Right renal cortex interstitium (tissue), 3 donors: ENCODE measurements at places on chromosomes 1 and 21.

DNA sequence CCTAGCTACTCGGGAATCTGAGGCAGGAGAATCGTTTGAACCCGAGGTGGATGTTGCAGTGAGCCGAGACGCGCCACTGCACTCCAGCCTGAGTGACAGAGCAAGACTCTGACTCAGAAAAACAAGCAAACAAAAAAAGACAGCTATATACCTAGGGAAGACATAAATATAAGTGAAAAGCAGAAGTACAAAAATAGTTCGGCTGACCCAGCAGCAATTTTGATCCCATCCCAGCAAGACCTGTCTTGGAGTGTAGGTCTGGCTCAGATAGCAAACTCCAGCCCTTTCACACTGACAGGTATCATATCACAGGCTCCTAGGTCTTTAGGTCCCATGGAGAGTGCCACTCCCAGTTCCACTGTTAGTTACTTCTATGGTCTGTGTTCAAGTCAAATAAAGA, 14.6 kb downstream of the MTX1 start:
- DNase-seq: no peak

- DNase-seq: no peak
Measured at GRCh38 chr1:53477651-53478501, 18.7 kb downstream of the DMRTB1 start.

- no peak for DNase-seq
Measured at GRCh38 chr1:107871259-107871658, 93.7 kb downstream of the VAV3 start.

GRCh38 chr1:87179076-87179810, 149.4 kb upstream of the LMO4 start:
- DNase-seq: no peak

GRCh38 chr1:38476850-38477178, 382.8 kb downstream of the RRAGC start:
- DNase-seq: no peak

DNA sequence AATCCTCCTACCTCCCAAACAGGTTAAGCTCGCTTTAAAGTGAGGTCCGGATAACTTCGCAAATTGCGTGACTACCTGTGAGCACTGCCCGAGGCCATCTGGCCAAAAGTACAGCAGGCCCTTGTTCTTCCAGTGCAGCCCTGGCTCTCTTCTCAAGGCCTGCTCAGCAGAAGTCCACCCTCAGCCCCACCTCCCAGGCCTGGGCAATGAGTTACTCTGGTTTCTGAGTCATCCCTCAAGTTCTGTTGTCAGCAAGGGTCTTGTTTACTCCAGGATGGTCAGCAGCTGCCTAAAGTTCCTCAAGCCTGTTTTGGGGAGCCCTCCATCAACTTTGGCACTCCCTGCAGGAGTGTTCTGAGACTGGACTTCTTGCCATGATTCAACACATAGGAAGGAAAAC, 101.7 kb downstream of the BCAR3 start:
- DNase-seq: no peak

GRCh38 chr1:24526940-24527542, 24.4 kb downstream of the RCAN3 start:
- no peak for DNase-seq

GRCh38 chr1:3831689-3832088, 25.3 kb downstream of the CEP104 start:
- no peak for DNase-seq

DNA sequence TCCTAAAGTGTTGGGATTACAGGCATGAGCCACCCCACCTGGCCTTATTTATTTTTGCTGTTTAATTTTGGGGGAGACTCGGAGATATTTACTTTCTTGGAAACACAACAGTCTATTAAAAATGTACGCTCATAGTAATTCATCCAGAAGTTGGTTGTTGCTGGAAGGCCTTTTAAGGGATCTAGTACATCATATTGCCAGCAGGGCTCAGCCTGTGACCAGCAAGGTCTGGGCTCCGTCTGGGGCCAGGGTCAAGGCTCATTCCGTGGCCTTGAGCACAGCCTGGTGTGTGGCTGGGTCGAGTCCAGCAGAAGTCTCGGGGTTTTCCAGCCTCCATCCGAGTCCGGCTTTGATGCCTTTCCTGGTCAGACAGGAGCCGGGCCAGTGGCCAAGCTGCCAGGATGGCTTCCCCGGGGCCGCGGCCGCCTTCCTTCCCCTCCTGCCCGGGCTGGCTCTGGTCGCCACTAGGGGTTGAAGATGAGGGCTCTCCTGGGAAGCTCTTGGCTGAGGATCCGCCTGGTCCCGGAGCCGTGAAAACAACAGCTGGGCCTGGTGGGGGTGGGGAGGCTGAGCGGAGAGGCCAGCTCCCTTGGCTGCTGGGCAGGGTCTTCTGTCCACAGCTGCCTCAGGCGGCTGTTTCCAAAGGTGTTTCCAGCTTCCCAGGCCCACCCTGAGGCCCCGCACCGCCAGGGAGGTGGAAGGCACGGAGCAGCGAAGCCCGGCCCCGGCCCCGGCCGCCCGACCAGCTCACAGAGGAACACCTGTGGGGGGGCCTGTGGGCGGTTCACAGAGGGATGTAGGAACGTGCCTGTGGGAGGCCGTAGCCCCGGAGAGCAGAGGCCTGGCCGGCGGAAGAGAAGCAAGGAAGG, 5.1 kb upstream of the VWA1 start:
- DNase-seq: no peak

DNA sequence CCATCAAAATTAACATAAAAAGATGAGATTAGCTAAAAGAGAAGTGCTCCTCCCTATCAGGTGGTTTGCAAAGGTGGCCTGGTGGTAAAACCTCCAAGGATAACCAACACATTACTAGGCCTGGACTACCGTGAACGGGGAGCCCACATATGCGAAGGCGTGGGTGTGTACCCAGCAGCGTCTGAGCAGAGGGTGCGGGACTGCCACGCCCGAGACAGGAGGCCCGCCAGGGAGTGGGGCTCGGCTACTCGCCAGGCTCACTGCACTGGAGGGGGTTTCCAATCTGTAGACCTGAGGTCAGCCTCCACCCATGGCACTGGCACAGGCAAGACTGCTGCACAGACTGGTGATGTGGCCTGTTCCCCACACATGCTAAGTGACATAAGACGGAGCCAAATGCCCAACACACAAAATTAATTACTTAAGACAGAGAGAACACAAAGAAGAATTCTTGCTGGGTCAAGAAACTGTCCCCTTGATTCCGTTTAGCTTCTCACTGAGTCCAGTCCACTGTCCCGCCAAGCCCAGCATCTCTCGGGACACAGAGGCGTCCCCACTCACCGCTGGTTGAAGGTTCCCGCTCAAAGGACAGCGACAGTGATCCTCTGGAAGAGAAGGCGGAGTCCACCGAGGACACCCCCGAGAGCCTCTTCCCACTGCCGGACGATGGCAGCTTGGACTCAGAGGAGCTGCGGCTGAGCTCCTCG, 23.4 kb downstream of the RIPK4 start:
- DNase-seq: no peak

- DNase-seq: no peak
Measured at GRCh38 chr21:42367367-42368165, 1.2 kb upstream of the TFF1 start.

GRCh38 chr1:211634931-211635330, 40.5 kb downstream of the NEK2 start:
- no peak for DNase-seq

DNA sequence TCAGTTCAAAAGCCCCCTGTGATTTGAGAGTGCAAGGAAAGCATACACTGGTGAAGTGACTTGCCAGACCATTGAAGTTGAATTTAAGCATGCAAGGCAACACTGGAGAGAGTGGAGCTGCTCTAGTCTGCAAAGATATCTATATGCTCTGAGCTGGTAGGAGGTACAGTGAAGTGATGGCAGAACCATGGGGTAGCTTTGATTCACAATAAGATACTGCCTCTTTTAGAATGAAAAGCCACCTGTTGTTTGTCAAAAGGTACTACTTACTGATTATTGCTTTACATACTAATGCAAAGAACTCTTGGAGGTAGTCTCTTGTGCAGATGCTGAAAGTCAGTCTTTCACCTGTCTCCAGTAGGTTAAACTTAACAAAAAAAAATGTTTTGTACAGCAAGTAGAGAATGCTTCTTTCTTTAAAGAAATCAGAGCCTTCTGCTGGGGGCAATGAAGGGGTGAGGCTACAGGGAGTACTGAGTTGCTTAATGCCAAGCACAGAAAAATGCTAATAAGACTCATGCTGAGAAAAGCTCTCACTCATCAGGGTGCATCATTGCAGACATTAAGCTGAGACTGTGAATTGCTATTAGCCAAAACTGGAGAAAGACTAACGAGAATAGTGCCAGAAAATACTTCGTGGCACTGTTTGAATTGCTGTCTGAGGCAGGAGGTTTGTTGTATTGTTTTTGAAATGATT, 1150.5 kb upstream of the TMPRSS15 start:
- no peak for DNase-seq

DNA sequence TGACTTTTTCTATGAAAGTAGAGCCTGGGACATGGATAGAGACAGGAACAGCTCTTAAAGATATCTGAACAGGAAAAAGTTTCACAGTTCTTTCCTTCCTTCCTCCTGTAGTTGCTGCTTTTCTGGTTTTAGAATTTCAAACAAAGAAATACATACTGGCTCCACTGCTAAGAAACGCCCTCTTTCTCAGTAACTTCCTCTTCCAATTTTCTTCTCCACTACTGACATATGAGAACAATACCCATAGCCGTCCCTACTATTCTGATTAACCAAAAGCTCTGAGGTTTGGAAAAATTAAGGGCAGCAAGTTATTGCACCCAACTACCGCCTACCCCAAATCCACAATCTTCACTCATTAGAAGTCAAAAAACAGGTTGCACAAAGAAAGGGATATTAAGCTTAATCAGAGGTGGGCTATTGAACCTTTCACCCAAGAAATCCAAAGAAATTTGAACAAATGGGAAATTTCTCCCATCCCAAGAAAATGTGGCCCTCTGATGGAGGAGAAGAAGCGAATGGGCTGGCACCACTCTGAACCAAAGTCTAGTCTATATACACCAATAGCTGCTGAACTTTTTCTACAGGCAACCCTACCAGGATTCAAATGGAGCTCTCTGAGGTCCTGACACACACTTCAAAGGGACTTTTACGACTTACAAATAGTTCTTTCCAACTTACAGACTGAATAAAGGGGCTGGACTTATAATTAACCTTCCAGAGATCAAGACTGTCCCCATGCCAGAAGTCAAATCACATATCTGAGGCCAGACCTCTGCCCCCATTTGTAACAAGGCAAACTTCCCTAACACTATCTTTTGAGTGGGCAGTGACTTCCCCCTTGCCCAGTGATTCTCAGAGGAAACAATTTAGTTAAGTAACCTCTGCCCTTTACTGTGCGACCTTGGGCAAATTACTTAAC, 1.7 kb downstream of the WASF2 start:
- DNase-seq: no peak

- DNase-seq: no peak
Measured at GRCh38 chr1:181083842-181084605, 4.5 kb upstream of the IER5 start.

DNA sequence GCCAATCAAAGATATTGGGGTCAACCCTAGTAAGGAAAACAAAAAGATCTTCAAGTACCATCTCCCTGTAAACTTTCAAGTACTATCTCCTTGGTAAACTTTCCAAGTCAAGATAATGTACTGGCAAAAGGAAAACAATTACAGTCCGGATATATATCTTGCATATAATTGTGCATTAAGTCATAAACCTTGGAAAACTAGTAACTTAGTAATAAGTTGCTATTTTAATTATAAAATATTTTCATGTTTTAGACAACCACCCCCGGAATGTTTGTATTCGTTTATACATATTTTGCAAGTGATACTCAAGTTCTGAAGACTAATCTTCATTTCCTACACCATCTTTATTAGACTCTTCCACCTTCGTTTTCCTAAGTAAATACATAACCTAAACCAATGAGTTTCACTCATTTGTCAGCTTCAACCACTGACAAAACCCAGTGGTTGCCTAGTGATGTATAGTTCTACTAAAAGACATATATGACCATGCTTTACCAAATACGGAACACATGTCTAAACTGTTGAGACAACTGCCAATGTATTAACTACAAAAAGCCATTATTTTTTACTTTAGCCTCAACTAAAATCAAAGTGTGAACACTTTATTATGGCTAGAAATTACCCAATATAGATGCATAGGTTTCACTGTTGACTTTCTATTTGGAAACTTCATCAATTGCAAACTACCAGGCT, 1.7 kb downstream of the AKT3 start:
- DNase-seq: no peak

GRCh38 chr1:153494976-153495535, 34.6 kb upstream of the S100A7 start:
- no peak for DNase-seq

- DNase-seq: no peak
Measured at GRCh38 chr1:246178717-246179311, 328.3 kb downstream of the SMYD3 start.

- no peak for DNase-seq
Measured at GRCh38 chr1:14392859-14393365, 205.6 kb upstream of the KAZN start.

GRCh38 chr1:47491341-47491753, 53.5 kb downstream of the FOXD2 start:
- no peak for DNase-seq

GRCh38 chr1:32014199-32014947, 705 bp downstream of the KHDRBS1 start:
- DNase-seq: no peak

GRCh38 chr1:89865498-89866382, 44.9 kb downstream of the LRRC8D start:
- DNase-seq: no peak

- DNase-seq: no peak
Measured at GRCh38 chr21:26847921-26848320, 2.7 kb upstream of the ADAMTS1 start.

- no peak for DNase-seq
Measured at GRCh38 chr1:155952505-155952890, 11.1 kb downstream of the RXFP4 start.

GRCh38 chr1:67618285-67619018, 66.5 kb upstream of the GADD45A start:
- DNase-seq: no peak

- no peak for DNase-seq
Measured at GRCh38 chr1:189859385-189859977, 618.2 kb downstream of the BRINP3 start.

DNA sequence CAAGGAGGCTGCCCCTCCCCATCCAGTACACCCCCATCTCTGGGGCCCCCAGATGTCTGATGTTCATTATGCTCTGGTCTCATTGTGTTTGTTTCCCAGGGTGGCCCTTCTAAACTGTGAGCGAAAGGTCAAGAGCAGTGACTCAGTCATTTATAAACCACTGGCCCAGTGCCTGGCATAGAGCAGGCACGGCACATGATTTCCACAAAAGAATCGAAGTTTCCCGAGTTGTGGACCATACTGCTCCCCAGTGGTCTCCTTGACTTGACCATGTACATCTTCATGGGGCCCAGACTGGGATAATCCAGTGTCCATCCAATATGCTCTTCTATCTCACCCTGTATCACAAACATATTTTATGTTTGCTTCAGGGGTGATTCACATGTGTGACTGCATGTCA, 153.3 kb downstream of the NR5A2 start:
- no peak for DNase-seq

- no peak for DNase-seq
Measured at GRCh38 chr1:181112071-181112929, 23.8 kb downstream of the IER5 start.

GRCh38 chr1:24109686-24110475, 2.1 kb downstream of the MYOM3 start:
- DNase-seq: no peak
